ENCODE measurements at places on chromosomes 16 and 17. TPM values are rescaled to one million over a fixed set of nuclear protein-coding genes. Genes with fewer than 3 reads are reported as not detected.

Gene ASPHD1
- 11.4 TPM for total RNA-seq

Gene CIITA
- total RNA-seq, result 1.9 TPM

Gene GPRC5C
- total RNA-seq, result 47.7 TPM

Gene IRX3
- 16.8 TPM for total RNA-seq

Gene SAMD14
- total RNA-seq, result 1.5 TPM

Gene VMO1
- 0.94 TPM for total RNA-seq

Gene TM4SF5
- total RNA-seq, result not detected

Gene SDR42E1
- not detected for total RNA-seq

Gene SCPEP1
- total RNA-seq, result 120 TPM

Gene GABARAP
- 677 TPM for total RNA-seq

Gene GNAO1
- total RNA-seq, result not detected

Data from cardiac ventricle fibroblast (primary cell).